ENCODE measurements at places on chromosomes 3 and 15. TPM values are rescaled to one million over a fixed set of nuclear protein-coding genes. Genes with fewer than 3 reads are reported as not detected.

The ARL14 gene
- total RNA-seq: not detected

The TICRR gene
- total RNA-seq: 10.2 TPM

DNA sequence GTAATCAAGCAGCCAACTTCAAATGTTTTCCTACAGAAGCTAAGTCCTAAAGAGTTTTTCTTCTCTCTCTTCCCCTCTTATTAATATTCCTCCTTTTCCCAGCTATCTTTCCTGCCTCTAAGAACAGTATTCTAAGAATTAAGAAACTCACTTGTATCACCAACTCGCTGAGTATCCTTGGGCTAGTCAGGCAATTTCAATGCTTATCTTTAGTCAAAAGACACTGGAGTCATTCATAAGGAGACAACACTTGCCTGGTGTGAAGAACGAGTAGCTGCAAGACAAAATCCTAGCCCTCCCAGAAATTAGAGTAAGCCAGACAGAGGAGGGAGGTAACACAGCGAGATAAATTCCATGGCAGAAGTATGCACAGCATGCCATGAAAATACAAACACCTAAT is 10.7 kb downstream of the VGLL4 start:
- DNase-seq: no peak

GRCh38 chr3:72912532-72912931 is 24.7 kb downstream of the GXYLT2 start:
- DNase-seq: no peak

The GABPB1 gene
- 24.1 TPM for total RNA-seq

DNA sequence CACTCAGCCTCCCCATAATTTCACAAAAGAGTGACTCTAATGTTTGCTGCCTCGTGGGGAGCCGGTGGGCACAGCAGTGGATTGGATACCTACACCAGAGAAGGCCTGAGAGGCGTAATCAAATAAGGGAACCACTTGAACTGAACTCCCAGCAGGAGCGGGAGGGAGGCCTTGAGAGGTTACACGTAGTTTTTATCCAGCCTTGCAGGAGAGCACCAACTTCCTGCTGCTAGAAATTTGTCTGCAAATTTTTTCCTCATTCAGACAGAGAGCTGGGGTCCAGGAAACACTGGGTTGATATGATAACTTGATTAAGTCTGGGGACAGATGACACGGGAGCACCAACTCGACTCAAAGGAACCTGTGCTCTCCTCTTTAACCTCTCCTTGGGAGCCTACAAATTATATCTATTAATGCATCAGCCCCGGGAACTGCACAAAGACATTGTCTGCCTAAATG is 69.8 kb downstream of the HES1 start:
- DNase-seq: no peak

GRCh38 chr15:80494351-80494751 is 90.2 kb downstream of the ARNT2 start:
- DNase-seq: no peak

DNA sequence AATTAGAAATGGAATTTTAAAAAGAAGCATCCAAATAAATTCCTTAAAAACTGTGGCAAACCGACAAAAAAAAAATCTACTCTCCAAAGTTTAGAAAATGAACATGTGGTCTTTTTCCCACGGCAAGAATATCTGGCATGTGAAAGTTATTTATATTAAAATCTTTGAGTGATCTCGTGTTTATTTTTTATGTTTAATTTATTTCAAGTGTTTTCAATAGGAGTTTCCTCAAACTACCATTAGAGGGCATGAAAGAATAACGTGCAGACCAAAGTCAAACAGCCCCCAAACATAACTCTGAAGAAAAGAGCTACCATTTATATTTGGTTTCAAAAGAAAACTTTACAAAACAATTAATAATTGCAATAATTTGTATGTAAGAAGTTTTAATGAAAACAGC is 286.4 kb downstream of the ZIC4 start:
- DNase-seq: no peak

DNA sequence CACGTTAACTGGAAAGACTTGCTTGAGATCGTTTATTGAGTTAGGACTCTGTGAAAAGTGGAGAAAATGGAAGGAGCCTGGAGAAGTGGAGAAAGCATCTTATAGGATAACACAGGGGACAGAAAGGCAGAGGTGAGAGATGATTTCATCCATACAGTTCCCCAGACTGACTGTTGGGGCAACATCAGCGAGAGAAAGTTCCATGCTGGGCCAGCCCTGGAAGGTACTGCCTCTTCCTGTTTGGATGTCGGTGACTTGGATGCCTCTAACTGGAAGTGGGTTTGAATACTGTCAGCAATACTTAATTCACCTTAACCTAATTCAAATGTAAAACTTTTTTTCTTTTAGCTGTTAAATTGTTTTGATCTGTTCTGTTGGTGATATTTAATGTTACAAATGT is 32.3 kb downstream of the ATP13A5 start:
- DNase-seq: no peak

The KBTBD8 gene
- 1.4 TPM for total RNA-seq

The CATSPER2 gene
- total RNA-seq: 6.6 TPM

GRCh38 chr3:72535772-72536171 is 312.5 kb downstream of the SHQ1 start:
- no peak for DNase-seq
